ENCODE measurements at places on chromosomes 12 and 14.

- DNase-seq: no peak
These were observed 10.0 kb downstream of the SLC38A4 start for GRCh38 chr12:46815809-46816208.

- no peak for DNase-seq
These were observed 370.9 kb upstream of the KITLG start for GRCh38 chr12:88951177-88951576.

DNA sequence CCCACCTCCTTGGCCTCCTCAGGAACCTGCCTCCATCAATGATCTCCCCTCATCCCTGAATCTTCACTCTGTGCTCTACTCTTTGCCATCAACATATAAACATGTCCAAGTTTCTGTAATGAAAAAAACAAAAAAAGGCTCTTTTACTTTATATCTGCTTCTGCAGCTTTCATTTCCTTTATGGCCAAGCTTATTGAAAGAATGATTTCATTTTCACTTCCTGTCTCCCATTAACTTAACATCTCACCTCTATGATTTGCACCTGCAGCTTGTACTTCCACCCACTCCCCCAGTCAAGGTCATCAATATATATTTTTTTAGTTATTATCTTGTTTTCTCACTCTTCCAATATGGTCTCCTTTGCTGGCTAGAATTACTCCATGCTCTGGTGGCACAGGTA is 15.6 kb upstream of the RNU6-7 start:
- no peak for DNase-seq

DNA sequence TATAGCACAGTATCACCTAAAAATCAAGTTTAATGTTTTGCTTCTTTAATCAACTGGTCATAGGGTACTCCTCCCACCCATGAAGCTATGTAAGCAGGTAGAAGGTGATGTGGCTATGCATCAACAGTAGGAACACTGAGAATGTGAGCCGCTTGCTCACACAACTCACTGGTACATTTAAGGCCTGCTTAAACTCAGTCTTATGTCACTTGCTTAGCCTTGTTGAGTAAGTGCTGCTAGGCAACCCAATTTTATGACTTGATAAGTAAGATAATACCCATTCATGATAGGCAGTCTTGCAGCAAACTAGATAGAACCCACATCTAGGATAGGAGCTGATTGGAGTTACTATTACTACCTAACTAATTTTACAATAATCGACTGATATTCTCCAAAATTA is 70.0 kb upstream of the BMP4 start:
- peak; percentile 6 for DNase-seq

DNA sequence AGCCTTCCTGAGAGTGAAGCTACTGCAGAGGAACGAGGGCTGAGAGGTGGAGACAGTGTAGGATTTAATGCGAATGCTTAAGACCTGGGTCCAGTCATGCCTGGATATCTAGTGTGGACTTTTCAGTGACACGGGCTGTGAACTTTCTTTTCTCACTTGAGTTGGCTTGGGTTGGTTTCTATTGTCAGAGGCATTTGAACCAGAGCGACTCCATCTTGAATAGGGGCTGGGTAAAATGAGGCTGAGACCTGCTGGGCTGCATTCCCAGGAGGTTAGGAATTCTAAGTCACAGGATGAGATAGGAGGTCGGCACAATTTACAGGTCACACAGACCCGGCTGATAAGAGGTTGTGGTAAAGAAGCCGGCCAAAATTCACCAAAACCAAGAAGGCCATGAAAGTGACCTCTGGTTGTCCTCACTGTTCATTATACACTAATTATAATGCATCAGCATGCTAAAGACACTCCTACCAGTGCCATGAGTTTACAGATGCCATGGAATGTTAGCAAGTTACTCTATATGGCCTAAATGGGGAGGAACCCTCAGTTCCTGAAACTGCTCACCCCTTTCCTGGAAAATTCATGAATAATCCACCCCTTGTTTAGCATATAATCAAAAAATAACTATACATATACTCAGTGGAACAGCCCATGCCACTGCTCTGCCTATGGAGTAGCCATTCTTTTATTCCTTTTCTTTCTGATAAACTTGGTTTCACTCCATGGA is 34.2 kb upstream of the TMCC3 start:
- no peak for DNase-seq

DNA sequence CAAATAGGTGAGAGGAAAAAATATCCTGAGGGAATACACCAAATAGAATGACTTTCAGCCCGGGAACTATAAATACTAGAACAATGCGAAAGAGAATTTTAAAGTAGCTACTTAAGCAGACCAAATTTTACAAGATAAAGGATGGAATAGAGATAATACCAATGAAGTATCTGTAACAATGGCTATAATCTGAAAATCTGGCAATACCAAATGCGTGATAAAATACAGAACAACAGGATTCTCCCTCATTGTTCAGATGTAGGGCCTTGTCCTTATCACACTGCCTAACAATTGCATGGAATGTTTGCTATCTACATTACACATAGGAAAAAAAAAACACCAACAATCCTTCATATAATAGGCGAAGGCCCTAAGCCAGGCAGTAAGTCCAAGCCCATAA is 815.4 kb upstream of the MDGA2 start:
- no peak for DNase-seq

- no peak for DNase-seq
These were observed 204.3 kb downstream of the ESR2 start for GRCh38 chr14:64089920-64090319.

- DNase-seq: no peak
These were observed 3.4 kb downstream of the TAS2R30 start for GRCh38 chr12:11130999-11131398.

- no peak for DNase-seq
These were observed 276.4 kb downstream of the DPF3 start for GRCh38 chr14:72617391-72618031.

GRCh38 chr14:60639674-60640073 is 9.6 kb downstream of the SIX1 start:
- no peak for DNase-seq

DNA sequence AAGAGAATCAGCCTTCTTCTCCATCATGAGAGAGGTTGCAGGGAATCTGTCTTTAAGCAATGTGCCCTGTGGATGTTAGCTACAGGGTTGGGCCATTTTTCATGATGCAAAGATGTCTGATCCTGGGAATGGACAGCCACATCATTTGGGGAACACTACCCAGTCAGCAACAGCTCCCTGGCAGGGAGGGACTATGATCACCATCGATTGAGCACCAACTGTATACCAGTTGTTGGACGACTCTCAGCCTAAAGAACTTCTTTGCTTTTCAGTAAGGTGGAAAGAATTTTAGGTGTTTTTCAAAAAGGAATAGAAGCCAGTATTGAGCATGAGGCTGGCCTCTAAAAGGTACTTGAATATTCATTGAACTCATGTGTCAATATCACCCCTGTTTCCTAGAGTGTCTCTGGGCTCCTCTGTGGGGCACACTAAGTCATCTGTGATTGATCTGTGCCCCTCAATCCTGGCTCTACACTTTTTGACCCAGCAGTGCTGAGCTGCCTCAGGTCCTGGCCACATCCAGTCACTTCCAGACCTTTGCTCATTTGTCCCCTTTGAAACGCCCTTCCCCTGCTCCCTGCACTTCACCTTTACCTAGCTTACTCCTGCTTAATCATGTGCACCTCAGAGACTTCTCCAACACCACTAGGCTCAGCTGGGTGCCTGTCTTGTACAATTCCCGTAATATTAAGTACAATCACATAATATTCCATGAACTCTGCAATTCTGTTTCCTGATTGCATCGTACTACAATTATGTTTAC is 2.2 kb upstream of the CLMN start:
- no peak for DNase-seq

DNA sequence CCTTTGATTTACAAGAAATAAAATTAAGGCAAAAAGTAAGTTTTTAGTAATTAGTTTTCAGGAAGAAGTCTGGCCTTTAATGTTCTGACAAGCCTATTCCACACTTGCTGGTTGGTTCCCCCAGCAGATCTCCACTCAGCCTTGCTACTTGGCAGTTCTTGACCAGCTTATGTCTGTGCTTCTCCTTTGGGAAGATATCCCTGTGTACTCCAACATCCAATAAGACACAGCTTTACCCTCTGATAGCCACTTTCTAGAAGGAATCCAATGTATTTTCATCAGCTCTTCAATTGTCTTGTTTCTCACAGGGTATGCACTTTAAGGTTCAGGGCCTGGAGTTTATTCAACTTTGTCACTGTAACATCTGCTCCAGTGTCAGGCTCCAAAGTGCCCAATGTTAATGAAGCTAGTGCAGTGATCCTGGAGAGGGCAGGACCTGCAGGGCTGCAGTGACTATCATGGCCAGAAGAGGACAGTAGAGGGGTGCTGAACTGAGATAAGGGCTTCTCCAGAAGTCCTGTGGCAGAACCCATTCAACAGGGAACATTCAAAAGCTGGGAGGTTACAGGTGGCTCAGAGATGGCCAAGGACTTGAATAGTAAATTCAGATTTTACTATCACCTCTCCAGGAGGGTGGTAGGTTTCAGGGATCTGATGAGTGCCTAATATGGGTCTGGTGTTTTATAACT is 22.9 kb downstream of the JKAMP start:
- DNase-seq: peak; percentile 45

DNA sequence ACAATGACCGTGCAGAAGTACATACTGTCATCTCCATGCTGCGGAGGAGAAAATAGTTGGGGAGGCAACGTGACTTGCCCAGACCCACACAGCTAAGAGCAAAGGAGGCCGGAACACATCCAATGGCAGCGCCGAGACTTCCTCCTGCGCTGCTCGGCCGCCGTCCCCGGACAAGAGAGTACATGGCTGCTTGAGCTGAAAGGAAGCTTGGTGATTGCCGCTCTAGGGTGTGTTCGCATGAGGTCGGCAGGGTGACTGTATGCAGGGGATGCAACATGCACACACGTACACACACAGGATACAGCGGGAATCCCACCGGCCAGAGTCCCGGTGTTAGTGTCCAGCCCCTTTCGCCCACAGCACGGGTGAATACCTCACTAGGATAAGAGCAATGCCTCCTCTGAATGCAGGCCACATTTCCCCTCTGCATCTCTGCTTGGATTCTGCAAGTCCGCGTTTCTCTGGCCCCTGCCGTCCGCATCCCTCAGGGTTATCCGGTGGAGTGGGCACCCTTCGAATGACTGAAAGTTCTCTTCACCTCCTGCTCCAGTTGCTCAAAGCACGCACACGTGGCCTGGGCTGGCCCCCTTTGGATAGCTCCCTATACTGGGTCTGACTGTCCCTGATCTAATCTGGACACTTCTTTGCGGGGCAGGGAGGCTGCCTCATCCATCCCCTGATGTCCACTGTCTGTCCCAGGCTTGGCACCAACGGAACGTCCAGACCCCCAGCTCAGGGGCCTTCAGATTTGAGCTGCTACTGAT is 78.8 kb downstream of the GSC start:
- DNase-seq: no peak

GRCh38 chr14:23559010-23559925 is 3.2 kb downstream of the THTPA start:
- DNase-seq: peak; percentile 72

DNA sequence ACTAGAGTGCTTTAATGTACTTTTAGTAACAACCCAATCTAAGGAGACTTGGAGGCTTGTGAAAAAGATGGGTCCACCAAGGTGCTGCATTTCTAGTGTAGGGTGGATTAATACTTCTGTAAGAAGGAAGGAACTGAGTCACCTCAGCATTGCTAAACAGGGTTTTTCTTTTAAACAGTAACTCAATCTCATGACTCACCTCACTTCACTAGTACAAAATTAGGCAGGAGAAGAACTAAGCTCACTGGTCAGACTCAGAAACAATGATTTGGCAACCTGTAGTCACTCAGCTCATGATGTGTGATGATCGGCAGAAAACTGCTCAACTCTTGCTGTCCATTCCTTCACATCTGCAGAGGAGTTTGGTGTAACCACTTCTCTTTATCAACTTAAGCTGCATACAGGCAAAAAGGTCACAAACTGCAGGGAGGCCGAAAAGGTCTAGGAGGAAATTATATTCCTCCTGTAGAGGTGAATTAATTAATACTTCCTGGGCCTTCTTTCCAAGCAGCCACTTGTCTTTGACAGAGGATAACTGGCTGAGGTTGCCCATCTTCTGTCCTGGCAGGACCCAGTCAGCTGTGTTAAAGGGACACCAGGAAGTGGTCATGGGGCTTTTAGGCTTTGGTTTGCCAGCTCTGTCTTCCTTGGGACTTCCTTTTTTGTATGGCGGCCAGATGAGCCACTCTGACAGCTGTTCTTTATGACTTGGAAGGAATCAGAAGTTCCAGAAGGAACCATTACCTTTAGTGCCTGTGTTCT is 466.9 kb downstream of the FUT8 start:
- DNase-seq: peak; percentile 45

GRCh38 chr12:113473942-113474341 is 2.3 kb upstream of the LHX5 start:
- DNase-seq: no peak

DNA sequence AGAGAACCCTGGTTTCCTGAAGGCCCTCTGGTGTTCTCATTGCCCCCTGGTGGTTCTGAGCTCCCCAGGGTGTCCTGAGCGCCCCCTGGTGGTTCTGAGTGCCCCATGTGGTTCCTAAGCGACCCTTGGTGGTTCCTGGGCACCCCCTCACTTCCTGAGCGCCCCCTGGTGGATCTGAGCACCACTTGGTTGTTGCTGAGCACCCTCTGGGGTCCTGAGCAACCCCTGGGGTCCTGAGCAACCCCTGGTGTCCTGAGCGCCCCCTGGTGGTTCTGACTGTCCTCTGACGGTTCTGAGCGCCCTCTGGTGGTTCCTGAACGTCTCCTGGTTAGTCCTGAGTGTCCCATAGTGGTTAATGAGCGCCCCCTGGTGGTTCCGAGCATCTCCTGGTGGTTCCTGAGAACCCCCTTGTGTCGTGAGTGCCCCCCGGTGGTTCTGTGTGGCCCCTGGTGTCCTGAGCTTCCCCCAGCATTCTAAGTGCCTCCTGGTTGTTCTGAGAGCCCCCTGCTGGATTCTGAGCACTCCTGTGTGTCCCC is 568.3 kb downstream of the TMEM121 start:
- DNase-seq: no peak

Data from A549 (cell line).